ENCODE measurements at places on chromosomes 1 and 21.
A peak's percentile ranks its signal among the peaks of the same experiment; 100 is the strongest.

- no peak for DNase-seq
Observed at GRCh38 chr21:44687671-44688070, 5.7 kb upstream of the KRTAP12-1 start.

DNA sequence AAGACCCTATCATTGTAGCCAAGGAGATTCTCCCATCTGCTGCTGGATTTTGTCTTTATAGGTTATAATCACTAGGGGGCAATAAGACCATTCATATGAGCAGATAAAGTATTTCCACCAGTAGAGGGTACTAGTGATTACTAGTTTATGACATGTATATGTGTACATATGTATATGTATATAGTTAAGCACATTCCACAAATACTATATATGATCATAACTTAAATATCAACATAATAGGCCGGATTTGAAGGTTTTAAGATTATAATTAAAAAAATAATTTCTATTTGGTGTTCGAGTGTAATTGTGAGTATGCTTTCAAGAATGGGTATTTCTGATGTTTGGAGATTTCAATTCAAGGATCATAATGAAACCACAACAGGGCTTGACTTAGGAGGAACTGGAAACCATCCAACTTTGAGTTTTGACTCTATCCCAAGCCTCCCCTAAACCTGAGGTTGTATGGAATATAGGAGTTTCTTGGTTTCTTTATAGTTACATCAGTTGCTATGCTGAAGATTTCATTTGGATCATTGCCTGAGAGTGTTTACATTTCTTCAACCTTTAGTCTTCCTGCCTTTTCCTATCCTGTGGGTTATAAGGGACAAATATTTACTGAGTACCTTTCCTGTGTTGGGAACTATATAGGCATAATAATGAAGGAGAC, 16.9 kb downstream of the TCEANC2 start:
- DNase-seq: peak; percentile 81

- DNase-seq: no peak
Observed at GRCh38 chr1:11051781-11052511, 4.9 kb upstream of the MASP2 start.

- no peak for DNase-seq
Observed at GRCh38 chr1:5962265-5963105, 29.7 kb downstream of the NPHP4 start.

DNA sequence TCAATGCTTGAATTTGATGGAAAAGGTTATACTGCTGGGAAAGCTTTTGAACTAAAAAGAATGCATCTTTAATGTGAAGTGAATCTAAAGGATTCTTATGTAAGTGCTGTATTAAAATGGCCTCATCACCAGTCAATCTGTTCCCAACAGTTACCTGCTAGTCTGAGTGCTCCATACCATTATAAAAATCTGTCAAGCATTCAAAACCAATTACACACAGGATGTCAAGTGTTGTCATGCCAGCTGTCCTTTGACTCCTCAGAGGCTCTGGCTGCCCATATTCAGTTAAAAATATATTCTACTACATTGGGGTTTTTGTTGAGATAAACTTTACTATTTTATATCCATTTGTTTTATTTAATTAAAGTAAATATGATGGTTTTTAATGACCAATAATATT, 1587.7 kb downstream of the AMY1C start:
- no peak for DNase-seq

GRCh38 chr1:118842452-118843201, 145.5 kb downstream of the TBX15 start:
- no peak for DNase-seq

DNA sequence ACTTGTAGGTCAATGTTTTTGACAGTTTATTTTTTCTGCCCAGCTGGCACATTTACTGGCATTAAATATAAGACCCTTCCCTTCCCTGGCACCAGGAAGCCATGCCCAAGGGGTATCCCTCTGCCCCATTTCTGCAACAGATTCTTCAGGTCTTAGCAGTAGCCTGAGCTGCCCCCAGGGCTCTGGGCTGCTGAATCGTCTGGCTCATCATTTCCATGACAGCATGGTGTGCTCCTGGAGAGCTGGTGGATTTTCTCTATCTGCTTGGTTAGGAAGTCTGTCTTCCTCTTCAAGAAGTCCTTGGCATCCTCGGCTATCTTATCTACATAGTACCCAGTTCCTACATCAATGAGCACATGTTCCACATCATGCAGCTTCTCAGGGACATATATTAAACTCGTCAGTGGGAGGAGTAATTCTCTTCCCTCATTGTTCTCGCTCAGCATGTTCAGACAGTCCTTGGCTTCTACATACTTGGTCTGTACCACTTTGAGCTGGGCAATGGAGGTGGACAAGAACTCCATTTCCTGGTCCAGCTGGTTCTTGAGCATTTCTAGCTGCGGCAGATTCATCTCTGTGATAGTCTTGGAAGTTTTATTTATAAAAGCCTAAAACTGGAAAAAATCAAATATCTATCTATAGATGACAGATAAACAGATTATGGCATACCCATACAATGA, 23.5 kb downstream of the MIA3 start:
- no peak for DNase-seq

DNA sequence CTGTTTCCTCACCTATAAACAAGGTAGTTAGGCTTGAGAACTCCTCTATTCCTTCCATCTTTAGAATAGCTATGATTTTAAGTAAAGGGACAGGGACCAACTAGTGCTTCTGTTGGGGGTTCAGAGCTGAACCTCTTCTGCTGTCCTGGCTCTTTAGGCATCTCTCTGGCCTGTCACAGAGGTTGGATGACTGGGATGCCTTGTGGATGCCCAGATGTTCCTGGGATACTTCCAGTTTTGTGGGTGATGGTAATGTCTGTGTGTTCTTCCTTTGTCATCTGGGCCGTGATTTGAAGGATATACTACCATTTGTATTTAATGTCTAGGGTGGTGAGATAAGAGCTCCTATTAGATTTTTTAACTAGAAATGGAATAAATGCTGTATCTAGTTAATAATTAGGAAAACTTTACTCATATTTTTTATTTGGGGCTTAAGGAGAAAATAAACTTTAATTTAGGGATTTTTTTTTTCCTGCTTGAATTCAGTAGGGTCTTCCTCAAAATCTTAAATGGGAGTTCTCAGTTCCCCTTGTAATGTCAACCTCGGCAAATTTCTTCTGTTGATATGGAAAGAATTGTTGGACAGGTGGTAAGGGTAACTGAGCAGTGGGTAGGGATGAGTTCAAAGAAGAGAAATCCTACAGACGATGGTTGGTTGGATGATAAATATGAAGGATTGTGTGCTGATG, 47.2 kb downstream of the LAMC1 start:
- DNase-seq: no peak
